ENCODE measurements at places on chromosomes 5 and 9. TPM values are rescaled to one million over a fixed set of nuclear protein-coding genes. Genes with fewer than 3 reads are reported as not detected.

Gene CDKN2A
- 404 TPM for total RNA-seq

Gene SLC27A6
- total RNA-seq, result not detected

Gene LRRC70
- total RNA-seq, result 1.1 TPM

DNA sequence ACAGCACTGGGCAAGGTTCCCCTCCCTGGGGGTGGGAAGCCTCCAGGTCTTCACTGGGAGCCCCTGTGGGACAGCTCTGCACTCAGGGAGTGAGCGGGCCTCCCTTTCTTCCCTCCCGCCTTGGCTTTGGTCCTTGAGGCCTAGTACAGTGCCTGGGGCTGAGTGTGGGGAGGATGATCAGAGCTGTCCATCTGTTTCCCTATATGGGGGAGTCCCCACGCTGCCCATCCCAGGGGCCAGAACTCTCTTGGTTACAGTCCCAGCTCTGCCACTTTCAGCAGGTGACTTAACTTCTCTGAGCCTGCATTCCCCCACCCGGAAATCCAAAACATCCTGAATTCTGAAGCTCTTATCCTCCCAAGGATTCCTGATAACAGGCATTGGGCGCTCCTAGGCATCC is 42.6 kb downstream of the DAB2IP start:
- DNase-seq, result no peak

DNA sequence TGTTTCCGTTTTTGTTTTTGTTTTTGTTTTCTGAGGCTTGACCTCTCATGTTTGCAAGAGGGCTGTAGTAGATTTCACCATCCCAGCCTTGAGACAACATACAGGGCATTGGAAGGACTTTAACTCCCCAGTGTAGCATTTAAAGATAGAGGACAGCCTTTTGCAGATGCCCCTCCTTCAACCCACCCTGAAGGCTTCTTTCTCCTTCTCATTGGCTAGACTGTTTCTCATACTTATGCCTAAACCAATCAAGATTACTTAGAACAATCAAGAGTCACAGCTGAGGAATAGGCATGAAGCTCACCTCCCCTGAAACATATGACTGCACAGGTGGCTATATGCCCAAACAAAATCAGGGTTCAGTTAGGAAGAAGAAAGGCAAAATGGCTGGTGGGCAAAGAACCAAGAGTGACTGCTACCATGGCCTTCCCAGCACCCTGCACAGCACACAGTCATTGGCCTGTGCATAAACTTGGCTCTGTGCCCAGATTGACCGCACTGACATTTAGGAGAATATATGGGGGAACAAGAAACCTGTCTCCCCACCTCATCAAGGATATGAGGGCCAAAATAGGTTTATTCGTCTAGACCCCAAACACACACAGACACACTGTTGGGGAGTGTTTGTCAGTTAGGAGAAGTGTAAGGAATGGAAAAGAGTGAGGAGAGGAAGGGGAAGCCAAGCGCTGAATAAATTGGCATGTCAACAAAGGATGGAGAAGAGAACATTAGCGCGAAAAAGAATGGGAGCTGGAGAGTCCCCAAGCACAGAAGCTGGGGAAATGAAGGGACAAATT is 137.3 kb upstream of the RANBP3L start:
- no peak for DNase-seq

GRCh38 chr5:149940077-149940574 is 4.5 kb downstream of the PDE6A start:
- DNase-seq, result no peak

DNA sequence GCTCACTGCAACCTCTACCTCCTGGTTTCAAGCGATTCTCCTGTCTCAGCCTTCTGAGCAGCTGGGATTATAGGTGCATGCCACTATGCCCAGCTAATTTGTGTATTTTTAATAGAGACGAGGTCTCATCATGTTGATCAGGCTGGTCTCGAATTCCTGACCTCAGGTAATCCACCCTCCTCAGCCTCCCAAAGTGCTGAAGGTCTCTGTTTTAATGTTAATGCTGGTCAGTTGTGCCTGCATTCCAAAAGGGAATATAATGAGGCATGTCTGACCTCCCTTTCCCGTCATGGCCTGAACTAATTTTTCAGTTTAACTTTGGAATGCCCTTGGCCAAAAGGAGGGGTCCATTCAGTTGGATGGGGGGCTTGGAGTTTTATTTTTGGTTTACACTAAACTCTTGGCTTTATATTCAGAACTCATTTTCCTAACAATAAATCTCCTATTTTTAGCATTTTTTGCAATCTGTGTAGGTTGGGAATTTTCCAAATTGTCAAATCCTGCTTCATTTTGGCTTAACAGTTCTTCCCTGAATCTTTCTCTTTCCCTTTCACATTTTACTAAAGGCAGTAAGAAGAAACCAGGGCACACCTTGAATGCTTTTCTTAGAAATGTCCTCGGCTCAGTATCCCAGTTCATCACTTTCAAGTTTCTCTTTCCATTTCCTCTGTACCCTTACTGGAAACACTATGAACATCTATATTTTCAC is 1175.5 kb downstream of the MAT2B start:
- no peak for DNase-seq

- no peak for DNase-seq
Measured at GRCh38 chr9:89923961-89924504, 319.2 kb downstream of the GADD45G start.

- DNase-seq, result no peak
Measured at GRCh38 chr5:162288647-162289296, 221.2 kb downstream of the GABRG2 start.

DNA sequence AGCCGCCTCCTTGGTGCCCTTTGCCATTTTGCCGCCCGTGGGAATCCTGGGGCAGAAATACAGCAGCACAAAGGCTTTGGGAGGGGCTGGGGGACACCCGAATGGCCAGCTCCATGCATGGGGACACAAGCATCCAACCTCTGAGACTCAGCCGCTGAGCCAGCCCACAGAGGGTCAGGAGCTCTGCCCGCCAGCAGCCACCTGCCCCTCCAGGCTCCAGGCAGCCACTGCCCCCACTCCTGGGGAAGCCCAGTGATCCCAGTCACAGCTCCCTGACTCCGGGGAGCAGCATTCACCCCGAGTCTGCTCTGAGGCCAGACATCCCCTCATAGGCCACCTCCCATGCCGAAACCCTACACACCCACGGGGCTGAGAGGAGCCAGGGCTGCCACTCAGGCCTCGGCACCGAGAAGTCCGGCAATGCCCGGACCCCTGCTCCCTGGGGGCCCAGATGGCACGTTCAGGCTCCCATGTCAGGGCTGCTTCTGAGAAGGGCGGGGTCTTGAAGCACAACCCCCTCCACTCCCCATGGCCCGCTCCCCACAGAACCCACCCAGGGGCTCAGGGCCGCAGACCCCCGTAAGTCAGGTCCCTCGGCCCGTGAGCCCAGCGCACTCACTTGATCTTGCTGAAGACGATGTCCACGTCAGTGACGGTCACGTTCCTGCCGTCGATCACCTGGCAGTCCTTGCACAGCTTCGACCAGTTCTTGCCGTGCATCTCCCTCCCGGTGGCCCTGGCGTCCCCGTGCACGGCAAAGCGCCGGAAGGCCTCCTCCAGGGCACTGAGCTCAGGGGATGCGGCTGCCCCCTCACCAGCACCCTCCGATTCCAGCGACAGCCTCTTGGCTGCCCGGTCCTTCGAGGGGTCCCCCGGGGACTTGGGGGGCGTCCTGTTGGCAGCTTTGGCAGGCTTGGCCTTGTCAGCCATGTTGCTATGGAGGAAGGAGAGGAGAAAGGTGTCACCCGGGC is 15.7 kb downstream of the TPPP start:
- no peak for DNase-seq

GRCh38 chr9:121217609-121218292 is 16.1 kb upstream of the RAB14 start:
- no peak for DNase-seq

GRCh38 chr5:154683101-154683880 is 71.9 kb upstream of the LARP1 start:
- DNase-seq, result no peak

DNA sequence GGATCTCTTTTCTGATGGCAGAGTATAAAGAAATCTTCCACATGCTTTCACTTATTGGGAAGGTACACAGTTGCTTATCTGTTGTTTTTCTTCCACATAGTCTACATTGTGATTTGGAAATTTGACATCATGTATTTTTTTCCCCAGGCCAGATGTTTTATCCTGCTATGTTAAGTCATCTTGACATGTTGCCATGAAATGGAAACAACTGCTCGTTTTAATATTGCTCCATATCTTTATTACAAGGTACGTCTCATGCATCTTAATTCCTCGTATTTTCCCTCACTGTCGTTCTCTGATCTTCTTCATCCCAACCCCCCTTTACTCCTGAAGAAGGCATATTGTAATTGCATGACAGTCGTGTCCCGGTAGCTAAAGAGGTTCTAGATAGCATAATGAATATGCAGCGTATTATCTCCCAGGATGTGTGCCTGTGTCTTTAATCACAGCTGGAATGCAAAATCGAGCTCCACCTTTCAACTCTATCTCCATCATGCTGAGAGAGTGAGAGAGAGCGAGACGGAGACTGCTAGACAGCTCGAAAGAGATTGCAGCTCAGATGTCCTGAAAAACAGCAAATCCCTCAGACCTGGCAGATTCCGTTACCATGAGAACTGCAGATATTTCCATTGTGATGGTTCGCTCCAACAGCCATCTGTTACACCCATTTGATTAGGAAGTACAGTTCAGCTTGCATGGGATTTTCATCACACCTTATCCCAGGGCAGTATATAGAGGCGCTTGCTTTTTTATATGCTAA is 281.7 kb downstream of the TMEM38B start:
- DNase-seq, result no peak

Data from PC-9 (cell line).